Dorsolateral prefrontal cortex (tissue), 122 donors: ENCODE measurements at places on chromosomes 6 and 20. TPM values are rescaled to one million over a fixed set of nuclear protein-coding genes. Genes with fewer than 3 reads are reported as not detected.
A peak's percentile ranks its signal among the peaks of the same experiment; 100 is the strongest.

The SAMD5 gene
- total RNA-seq: 4.2 TPM

The ACTL10 gene
- 0.29 TPM for total RNA-seq

The CST4 gene
- total RNA-seq: not detected

The MYL9 gene
- total RNA-seq: 17.9 TPM

The ADAM33 gene
- total RNA-seq: 13.0 TPM

DNA sequence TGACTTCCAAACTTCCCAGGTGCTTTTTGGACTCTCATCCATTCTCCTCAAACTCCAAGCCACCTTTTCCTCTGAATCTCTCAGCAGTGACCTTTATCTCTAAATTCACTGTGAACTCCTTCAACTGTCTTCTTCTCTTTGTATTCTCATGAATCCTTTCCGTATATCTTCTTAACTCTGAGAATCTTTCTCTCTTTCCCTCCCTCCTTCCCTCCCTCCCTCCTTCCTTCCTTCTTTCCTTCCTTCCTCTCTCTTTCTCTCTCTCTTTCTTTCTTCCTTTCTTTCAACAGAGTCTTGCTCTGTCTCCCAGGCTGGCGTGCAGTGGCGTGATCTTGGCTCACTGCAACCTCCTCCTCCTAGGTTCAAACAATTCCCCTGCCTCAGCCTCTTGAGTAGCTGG, 4.3 kb upstream of the PRELID3B start:
- no peak for DNase-seq

GRCh38 chr6:15901141-15902115, 227.5 kb upstream of the MYLIP start:
- no peak for DNase-seq

DNA sequence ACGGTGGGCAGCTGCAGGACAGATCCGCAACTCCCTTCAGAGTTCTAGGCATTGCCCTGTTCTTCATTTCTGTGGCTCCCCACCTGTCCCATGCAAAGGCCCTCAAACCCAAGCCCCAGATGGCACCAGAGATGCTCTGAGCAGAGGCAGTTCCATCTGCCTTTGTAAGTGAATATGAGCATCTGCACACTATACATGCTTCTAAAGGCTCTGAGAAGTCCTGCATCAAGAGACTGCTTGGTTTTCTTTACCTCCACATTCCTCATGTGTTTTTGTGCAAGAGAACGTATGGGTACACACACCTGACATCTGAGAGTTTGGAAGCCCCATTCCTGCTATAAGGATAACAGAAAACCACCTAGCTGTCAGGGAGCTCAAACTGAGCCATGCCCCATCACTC, 14.4 kb upstream of the CST7 start:
- DNase-seq: no peak

- no peak for DNase-seq
These were observed 297.1 kb downstream of the DHX35 start for GRCh38 chr20:39259010-39259803.

DNA sequence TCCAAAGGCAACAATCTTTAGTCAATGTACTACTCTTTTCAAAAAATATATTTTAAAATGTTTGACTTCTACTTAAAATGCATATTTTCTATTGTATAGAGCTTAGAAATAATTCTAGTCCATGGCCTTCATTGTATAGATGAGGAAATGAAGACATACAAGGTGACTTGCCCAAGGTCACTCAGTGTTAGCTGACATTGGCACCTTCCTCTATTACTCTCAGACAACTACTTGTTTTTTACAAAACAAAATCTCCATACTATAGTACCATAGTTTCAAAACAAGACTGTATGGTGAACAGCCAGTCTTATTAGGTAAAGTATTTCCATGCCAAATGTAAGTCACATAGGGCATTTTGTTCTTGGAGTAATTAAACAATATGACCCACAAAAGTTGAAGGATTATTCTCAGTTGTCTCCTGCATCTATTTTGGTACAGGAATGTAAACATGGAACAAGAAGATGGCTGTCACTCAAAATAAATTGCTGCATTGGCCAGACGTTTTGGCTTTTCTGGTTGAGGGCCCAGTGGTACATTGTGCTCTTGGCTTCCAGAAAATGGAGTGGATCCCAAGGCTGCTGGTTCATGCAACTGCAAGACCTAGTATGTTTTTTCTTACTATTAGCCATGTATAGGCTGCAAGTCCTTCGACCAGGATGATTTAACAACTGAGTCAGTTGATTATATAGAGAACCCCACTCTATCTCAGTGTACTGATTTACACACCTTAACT, 54.3 kb upstream of the NOX3 start:
- DNase-seq: no peak

DNA sequence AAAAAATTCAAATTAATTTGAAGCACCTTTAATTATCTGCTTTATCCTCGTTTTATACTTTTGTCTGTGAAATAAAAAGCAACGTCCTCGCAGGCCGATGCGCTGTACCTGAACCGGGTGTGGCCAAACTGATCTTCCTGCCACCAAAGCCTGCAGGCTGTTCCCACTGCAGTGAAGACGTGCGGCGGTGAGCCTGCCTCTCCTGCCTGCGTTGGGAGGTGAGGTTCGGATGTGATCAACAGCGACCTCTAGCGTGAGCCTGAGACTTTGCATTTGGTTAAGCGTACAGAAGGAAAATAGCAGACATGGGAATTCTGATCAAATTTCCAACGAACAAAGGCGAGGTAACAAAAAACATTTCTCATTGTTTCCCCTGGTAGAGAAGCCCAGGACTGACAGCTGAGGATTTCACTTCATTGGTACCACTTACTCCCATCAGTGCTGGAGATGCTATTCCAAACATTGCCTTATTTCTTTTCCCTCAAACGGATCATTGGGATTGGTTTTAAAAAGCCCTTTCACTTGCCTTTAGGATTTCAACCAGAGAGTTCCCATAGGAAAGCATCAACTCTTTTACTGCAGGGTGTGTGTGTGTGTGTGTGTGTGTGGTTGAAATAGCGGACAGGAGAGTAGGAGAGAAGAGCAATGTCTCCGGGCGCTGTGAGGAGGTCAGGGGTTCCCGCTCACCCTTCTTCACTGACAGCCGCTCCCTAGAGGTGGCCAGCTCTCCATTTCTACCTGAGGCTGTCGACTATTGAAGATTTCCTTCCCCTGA, 56.6 kb upstream of the CCN6 start:
- DNase-seq: peak; percentile 88

- no peak for DNase-seq
These were observed 5.6 kb upstream of the SLC17A9 start for GRCh38 chr20:62946918-62947317.

DNA sequence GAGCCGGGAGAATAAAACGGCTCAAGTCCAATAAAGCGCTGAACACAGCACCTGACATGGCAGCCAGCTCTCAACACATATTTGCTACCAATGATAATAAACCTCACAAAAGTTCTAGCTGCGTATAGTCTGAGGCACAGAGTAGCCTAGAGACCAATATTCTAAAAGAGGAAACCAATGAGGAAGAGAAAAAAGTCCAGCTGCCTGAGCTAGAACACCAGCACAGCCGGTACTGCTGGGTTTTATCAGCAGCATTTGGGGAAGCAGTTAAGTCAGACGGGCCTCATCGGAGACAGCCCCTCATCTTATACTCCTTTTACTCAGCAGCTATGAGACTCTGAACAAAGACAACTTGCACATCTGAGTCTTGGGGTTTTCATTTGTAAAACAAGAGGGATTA, 2.4 kb upstream of the RTF2 start:
- DNase-seq: no peak

DNA sequence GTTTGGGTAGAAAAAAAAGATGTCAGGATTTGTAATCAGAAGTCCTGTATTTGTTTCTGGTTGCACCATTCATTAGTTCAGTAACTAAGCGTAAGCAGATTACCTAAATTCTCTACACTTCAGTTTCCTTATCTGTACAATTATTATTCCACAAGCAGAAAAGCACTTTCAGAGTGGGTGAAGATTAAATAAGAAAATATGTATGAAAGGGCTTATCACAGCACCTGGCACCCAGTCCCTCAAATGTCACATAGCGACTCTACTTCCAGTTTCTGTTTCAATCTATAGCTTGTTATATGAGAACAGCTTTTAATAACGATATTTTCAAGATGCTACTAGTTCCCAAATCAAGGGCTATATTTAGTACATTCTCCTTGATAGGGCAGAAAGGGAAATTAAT, 31.4 kb downstream of the RGS17 start:
- DNase-seq: no peak

GRCh38 chr6:134097114-134097707, 44.8 kb upstream of the SLC2A12 start:
- peak; percentile 74 for DNase-seq

DNA sequence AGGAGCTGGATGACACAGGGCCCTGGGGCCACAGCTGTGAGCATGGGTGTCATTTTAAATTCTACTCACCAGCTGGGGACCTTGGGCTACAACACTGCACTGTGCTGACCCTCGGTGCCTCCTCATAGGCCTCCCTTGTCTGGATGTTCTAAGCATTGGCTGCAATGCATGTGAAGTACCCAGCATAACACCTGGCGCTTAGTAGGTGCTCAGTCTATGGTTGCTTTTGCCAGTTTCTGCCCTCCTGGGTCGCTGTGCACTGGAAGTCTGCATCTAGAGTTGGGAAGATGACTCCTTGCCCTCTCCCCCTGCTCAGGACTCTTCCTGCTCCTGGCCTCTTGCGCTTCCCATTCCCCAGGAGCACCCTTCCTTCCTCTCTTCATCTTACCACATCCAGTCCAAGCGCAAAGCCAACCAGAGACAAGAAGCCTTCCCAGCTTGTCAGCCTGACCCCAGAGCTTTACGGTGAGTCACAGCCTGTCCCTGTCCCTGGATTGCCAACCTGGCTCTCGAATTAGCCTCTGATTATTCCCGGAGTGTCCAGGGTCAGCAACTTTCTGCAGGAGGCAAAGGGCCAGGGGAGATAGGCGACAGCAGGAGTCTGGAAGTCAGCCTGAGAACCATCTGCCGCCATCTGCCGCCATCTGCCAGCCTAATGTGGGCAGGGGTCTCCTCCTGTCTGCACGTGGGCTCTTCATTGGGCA, 8.8 kb downstream of the SLC13A3 start:
- DNase-seq: no peak

DNA sequence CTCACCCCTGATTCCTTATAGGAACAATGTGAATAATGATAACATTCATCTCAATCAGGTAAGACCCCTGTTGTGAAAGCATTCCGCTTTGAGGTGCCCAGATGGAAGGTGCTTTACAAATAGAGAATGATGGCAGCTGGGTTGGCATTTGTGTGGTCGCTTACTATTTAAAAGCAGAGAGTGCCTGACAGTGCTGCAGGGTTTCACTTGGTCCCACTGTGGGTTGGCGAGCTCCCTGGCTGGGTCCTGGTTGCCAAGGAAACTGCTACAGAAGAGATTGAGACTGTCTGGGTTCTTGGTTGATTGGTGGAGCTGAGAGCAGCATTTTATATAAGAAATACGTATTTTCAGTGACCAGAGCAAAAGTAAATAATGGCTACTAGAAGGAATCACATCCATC, 207.2 kb upstream of the KCNQ5 start:
- no peak for DNase-seq
